Dorsolateral prefrontal cortex (tissue), 122 donors: ENCODE measurements at places on chromosomes 3 and 15. TPM values are rescaled to one million over a fixed set of nuclear protein-coding genes. Genes with fewer than 3 reads are reported as not detected.
A peak's percentile ranks its signal among the peaks of the same experiment; 100 is the strongest.

SLC35A5 gene
- 54.3 TPM for total RNA-seq

GRCh38 chr3:142724682-142725356 lies 985 bp downstream of the TRPC1 start:
- peak; percentile 40 for DNase-seq

GRCh38 chr3:11385891-11386290 lies 113.7 kb downstream of the ATG7 start:
- no peak for DNase-seq

GRCh38 chr15:74821091-74821789 lies 5.2 kb upstream of the CPLX3 start:
- DNase-seq: no peak

DNA sequence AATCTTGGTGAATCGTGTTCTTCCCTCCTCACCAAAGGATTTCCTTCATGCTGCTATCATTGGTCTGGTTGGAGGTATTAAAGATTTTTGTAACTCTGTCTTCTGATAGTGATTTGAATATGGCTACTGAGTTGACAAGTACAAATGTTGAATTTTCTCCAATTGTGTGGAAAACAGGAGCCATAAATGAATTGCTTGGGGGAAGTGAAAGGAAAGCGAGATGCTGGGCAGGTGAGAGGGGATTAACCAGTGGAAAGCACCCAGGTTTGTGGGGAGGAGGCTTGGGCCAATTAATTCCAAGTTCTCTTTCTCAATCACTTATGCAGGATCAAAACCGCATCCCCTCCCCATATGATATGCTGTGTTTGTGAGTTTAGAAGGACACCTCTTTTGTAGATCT lies 372.5 kb downstream of the IL20RB start:
- DNase-seq: no peak

DNA sequence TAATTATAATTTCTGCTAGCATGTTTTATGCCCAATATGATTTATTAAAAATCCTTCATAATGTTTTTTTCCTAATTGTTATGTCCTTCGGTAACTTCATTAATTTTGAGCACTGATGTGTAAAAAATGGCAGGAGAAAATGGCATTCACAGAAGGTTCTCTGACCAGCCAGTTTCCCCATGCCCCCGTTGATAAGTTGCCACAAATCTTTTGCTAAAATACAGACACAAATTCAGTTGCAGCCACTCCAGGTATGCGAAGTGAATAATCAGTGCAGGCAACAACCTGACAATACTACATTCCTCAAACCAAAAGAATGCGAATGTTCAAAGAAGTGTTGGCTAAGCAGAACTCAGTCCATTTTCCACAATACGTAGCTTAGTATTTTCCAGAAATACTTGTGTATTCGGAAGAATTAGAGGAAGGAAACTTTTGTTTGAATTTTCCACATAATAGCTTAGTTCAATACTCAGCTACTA lies 32.7 kb downstream of the CHL1 start:
- no peak for DNase-seq
